Suppressor macrophage (primary cell): ENCODE measurements at places on chromosomes 5 and 9.

GRCh38 chr9:112793213-112793810, 42.8 kb downstream of the SNX30 start:
- peak; percentile 83 for DNase-seq

GRCh38 chr5:93874080-93874479, 132.7 kb upstream of the POU5F2 start:
- DNase-seq, result no peak

DNA sequence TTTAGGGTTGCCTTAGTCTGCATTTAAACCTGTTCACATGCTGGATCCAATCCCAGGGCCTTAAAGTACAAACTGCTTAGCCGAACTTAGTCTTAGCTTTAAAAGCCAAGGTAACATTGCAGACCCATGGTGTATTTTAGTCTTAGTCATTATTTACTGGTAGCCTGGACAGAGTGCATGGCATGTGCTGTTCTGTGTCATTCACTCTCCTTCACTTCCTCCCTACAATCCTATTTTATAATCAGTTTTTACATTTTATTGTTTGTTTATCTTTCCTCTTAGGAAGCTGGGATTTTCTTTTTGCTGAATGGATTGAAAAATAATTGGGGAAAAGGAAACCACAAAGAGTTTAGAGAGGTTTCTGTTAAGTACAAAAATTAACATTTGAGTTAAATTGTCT, 29.4 kb upstream of the TAL2 start:
- DNase-seq, result no peak

- no peak for DNase-seq
Observed at GRCh38 chr9:92342825-92343488, 17.2 kb downstream of the CENPP start.

GRCh38 chr5:2177244-2177643, 294.5 kb upstream of the IRX4 start:
- DNase-seq, result no peak

DNA sequence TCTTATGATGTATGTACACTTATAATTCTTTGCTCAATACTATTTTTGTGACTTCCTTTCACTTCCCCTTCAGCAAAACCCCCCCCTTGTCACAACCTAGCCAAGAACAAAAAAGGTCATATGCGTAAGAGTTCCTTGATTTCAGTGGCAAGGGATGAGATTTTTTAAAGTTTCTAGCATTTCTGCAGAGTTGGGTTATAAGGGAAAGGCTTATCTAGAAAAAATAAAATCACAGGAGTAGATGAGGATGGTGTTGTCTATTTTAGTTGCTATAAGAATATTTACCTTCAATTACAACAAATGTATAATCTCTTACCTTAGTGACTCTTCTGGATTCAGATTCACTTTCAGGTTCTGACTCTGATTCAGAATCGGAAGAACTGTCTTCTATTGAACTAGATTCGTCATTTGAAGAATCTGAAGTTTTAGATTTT, 184.6 kb downstream of the AP3B1 start:
- peak; percentile 49 for DNase-seq

- DNase-seq, result no peak
Observed at GRCh38 chr5:21893161-21893560, 960.0 kb downstream of the CDH12 start.
